ENCODE measurements at places on chromosomes 2 and 18.

DNA sequence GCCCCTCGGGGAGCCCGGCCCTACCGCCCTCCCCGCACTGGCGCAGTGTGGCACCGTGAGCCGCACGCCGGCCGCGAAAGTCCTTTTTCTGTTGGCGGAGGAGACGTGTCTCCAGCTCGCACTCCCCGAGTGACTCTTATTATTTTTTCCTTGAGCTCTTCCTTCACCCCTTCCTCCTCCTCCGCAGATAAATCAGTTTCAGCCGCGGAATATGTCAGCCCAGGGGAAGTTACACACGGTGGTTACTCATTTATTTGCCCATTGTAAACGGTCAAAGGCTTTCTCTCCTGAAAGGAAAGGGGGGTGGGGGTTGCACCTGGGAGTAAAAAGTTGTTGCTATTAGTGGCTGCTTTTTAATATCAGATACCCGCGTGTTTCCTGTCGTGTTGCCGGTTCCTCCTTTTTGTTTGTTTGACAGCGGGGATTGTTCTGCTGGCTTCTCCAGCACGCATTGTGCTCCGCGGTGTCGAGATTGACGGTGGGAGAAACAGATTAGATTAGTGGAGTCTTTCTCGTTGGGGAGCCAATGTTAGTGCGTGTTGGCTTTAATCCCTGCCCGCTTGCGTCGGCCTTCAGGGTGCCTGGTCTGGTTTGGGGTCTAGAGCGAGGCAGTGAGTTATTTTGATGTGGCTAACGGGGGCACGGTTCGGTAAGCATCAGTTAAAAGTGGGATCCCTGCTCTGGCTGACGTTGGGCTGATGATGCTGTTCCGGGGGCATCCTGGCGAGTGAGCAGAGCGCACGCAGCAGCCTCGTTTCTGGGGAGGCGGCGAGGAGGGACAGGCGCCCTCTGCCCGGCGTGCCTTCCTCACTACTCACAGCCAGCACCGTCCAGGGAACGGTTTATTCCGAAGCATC, 1.6 kb downstream of the CRIM1 start:
- ATAC-seq = peak; percentile 13

DNA sequence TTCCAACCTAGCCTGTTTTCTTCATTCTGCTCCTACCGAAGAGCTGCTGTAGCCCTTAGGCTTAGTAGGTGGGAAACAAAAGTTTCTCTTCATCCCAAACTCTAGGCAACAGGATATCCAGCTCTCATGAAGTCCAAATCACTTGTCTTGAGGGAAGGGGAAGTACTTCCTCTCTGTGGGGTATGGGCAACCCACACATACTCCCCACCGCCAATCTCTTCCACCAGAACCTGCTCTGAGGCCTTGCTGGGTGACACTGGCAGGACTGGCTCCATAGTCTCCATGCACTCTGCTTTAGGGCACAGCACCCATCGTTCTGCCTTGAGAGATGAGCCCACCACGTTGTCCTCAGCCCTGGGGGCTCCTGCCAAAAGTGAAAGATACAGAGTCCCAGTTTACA, 173.0 kb downstream of the NCK2 start:
- ATAC-seq = no peak

GRCh38 chr18:52685316-52685715, 345.3 kb downstream of the DCC start:
- no peak for ATAC-seq

- no peak for ATAC-seq
Measured at GRCh38 chr18:60554967-60555366, 182.4 kb upstream of the MC4R start.

DNA sequence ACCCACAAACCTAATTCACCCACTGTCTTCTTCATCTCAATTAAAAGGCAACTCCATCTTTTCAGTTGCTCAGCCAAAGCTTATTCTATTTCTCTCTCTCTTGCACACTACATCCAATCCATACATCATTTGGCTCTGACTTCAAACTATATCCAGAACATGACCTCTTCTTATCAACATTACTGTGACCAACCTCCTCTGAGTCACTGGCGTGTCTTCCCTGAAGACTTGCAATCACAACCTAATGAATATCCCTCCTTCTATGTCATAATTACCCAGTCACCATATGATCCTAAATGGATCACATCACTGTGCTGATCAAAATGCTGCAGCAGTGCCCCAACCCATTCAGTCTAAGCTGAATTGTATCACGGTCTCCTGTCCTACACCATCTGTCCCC, 22.6 kb upstream of the SULT1C3 start:
- no peak for ATAC-seq
